ENCODE measurements at places on chromosomes 2 and 18. TPM values are rescaled to one million over a fixed set of nuclear protein-coding genes. Genes with fewer than 3 reads are reported as not detected.

Gene SAG
- total RNA-seq = not detected

Gene FSHR
- not detected for total RNA-seq

Gene ANKRD53
- total RNA-seq = 1.1 TPM

Gene ANTXR1
- total RNA-seq = 35.4 TPM

Gene SH3RF3
- total RNA-seq = 8.1 TPM

Gene ASXL3
- 11.4 TPM for total RNA-seq

Gene NEUROD1
- not detected for total RNA-seq

DNA sequence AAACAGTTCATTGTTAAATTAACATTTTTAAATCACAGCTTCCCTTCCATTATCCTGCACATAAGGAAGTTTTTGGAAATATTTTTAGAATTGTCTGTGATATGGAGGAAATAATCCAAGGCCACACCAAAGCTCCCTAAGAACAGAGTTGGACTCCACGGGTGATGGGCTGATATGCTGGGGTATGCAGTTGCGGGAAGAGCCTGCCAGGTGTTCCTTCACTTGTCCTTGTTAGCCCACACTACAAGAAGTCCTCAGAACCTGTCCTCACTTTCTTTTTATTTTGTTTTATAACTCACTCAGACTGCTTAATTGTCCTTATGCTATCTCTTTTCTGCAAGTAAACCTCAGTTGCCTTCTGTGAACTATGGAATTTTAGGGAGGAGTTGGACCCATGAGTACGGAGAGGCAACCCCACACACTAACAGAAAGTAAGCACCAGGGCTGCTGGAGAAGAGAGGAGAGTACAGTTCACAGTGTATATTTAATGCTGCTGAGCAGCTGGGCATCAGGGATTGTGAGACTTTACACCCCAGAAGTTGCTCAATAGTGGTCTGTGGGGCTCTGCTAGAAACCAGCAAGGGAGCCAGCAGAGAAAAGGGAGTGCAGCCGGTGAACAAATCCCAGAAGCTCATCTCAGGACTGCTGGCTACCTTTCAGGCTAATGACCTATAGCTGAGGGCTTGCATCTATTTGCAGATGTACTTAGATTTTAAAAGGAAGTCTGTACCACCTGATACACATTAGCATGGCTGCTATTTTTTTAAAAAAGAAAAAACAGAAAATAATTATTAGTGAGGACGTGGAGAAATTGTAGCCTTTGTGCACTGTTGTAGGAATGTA lies 280.1 kb upstream of the STON1 start:
- no peak for DNase-seq

GRCh38 chr2:1514391-1515072 lies 101.3 kb downstream of the TPO start:
- no peak for DNase-seq

DNA sequence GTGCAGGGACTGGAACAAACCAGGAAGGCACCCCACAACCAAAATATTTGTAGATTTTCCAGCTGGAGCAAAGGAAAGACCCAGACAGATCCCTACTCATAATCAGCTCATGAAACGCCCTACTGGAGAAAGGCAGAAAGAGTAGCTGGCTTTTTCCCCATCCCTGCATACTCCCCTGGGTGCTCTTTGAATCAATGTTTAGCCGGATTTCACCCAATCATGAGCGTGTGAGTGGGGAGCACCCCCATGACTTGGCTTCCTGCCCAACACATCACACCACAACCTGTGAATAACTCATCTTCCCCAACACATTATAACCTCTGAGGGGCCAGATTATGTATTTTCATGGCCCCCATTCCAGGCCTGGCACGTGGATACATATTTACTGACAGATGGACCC lies 35.1 kb upstream of the SLC14A1 start:
- DNase-seq = no peak

- DNase-seq = no peak
Measured at GRCh38 chr18:68893354-68893753, 95.5 kb downstream of the CCDC102B start.

DNA sequence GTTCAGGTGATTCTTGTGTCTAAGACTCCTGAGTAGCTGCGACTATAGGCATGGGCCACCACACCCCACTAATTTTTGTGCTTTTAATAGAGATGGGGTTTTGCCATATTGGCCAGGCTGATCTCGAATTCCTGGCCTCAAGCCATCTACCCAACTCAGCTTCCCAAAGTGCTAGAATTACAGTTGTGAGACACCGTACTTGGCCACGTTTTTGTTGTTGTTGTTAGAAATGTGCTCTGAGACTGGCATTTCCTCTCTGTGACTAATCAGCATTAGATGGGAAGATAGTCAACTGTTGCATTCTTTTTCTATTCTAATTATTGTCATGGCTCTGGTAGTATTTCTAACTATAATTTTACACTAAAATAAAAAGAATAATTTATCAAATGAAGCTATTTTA lies 191.7 kb downstream of the CAMKMT start:
- no peak for DNase-seq

DNA sequence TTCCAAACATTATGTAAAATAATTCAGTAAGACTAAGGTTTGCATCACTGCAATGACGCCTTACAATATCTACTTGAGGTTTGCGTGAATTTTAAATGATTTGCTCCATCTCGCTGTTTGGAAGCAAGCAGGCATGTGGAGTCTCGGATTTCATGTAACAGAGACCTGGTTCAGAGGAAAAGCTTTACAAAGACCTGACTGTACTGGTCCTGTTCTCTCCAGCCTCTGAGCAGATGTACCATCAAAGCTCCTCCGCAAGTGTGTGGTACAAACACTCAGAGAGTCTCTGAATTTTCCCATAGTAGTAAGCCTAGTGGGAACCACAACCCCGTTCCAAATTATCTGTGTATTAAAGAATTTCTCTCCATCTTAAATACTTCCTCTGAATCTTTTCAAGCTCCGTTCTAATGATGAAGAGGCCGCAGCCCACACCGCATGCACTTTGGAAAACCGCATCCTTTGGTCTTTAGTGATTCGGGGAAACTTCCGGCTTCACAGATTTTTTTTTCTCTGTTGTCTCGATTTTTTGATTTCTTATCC lies 728.1 kb upstream of the SOX11 start:
- no peak for DNase-seq

- no peak for DNase-seq
Measured at GRCh38 chr2:145022666-145023333, 502.9 kb upstream of the ZEB2 start.

DNA sequence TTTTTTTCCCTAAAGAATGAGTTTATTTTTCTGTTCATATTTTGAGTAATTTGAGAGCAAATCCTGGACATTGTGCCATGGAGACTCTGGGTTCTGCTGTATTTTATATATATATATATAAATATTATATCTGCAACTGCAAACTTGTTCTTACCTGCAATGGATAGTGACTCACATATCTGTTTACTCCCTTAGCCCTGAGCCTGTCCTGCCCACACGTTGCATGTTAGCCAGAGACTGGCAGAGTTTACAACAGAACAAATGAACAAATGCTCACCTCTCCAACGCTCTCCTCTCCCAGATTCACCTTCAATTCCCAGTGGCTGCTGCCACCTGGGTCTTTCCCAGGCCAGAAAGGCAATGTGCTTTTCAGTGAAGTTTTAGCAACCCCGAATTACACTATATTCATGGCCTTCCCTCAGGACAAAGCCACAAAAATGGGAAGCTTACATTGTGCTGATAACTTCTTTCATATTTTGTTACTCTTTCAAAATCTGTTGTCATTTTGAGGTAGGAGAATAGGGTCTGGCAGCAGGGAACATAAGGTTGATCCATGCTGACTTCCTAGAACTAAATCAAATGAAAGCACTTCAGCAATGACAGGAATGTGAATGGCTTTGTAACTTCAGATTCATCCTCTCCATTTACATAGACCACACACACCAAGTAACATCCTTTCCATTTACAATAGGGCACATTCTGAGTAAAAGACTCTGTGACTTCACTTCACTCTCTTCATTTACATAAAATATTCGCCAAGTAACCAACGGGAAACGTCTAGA lies 105.4 kb upstream of the FAM110C start:
- DNase-seq = no peak

DNA sequence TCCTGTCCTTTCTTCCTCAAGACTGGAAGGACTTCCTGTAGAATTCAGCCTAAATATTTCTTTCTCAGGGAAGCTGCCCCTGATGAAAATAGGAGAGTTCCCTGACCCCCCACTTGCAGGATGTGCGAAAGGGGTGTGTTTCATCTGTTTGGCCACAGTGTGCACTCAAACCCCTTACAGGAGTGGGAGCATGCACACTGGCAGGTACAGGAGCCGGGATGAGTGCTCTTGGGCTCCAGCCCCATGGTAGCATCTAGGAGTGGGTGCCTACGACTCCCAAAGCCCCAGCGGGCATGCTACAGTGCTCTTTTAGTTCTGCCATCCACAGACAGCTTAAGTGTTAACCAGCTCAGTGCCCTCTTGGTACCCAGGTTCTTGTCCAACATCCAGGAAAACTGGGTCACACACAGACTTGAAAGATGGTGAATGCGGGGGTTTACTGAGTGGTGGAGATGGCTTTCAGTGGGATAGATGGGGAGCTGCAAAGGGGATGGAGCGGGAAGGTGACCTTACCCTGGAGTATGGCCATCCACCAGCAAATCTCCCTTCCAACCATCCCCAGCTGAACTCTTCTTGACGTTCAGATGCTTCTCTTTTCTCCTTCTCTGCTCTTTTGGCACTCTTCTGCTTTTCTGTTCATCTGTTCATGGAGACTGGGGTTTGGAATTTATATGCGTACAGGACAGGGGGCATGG lies 295.0 kb upstream of the NCKAP5 start:
- DNase-seq = no peak

- DNase-seq = no peak
Measured at GRCh38 chr2:207881902-207882301, 112.2 kb upstream of the FZD5 start.

GRCh38 chr18:21218862-21219261 lies 23.2 kb upstream of the GREB1L start:
- no peak for DNase-seq

DNA sequence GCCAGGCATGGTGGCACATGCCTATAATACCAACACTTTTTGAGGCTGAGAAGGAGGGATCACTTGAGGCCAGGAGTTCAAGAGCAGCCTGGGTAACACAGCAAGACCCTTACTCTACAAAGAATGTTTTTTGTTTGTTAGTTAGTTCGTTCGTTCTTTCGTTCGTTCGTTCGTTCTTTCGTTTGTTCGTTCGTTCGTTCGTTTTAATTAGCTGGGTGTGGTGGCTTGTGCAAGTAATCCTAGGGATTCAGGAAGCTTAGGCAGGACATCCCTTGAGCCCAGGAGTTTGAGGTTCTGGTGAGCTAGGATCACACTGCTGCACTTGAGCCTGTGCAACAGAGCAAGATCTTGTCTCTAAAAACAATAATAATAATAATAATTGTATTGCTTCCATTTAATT lies 98.7 kb downstream of the MARCO start:
- DNase-seq = no peak

DNA sequence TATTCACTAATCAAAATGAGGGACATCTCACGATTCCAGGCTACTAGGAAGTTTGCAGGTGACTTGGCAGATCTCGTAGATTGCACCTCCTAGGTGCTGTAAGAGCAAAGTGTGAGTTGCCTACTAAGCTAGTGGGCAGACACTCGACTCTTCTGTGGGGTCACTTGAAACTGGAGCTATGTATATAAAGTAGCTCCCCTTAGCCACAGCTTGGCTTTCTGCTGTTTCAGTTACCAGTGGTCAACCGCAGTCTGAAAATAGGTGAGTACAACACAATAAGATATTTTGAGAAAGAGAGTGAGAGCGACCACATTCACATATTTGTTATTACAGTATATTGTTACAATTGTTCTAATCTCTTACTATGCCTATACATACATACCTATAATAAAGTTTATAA lies 23.3 kb downstream of the CTAGE1 start:
- no peak for DNase-seq

GRCh38 chr2:237693291-237693994 lies 66.1 kb downstream of the LRRFIP1 start:
- no peak for DNase-seq

DNA sequence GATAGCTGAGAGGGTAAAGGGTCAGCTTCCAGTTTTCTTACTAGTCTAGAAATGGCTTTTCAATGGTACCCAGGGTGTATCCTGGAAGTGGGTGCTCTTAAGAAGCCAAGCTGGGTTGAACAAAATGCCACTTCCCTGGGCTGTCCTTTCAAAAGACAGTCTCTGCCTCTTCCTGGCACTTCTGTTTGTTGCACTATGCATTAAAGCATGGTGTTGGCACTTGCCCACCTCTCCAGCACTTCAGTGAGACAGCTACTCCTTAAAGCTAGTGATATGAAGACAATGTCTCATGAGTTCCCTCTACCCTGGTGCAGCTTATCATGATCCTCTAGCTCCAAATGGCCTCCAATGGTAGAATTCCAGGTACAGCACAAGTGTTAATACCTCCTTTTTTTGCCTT lies 74.3 kb upstream of the IGFBP5 start:
- no peak for DNase-seq

DNA sequence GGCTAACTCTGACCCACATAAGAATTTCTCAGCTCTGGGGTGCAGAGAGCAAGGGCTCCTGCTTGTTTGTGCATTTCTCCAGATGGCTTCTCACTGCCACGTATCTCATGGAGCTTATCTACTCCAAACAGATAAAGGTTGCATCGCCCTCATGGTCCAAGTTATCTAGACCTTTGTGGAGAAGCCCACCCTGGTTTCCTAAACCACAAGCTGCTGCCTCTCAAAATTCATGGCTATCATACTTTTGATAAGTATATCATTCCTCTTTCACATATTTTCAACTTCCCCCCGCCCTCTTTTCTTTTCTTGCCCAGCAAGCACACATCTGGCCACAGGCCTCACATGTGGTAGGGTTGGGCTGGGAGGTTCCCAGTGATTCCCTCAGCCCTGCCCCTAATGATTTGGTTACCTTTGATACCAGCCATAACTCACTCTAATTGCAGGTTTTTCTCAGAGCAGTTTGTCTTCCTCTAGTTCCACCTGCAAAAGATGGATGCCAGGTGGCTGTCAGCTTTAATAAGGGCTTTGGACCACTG lies 146.0 kb downstream of the RHBDD1 start:
- no peak for DNase-seq

DNA sequence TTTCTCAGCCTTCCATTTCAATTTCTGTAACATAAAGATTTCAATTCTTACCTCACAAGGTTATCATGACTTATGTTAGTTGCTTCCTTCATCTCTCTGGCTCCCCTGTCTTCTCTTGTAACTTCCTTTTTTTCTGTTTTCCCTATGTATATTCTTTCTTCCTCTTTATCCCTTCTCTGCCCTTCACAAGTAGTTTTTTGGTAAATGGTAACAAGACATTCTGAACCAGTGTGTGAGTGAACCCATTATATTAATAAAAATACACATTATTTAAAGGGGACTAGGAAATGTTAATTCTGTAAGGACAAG lies 8.4 kb downstream of the ACSL3 start:
- no peak for DNase-seq

- DNase-seq = peak; percentile 81
Measured at GRCh38 chr18:49697757-49698524, 115.4 kb downstream of the ACAA2 start.

GRCh38 chr2:72155151-72155550 lies 7.5 kb upstream of the CYP26B1 start:
- DNase-seq = no peak

Measured in right cardiac atrium (tissue), 5 donors.